Omental fat pad (tissue), 4 donors: ENCODE measurements at places on chromosomes 5 and 9. TPM values are rescaled to one million over a fixed set of nuclear protein-coding genes. Genes with fewer than 3 reads are reported as not detected.

DNA sequence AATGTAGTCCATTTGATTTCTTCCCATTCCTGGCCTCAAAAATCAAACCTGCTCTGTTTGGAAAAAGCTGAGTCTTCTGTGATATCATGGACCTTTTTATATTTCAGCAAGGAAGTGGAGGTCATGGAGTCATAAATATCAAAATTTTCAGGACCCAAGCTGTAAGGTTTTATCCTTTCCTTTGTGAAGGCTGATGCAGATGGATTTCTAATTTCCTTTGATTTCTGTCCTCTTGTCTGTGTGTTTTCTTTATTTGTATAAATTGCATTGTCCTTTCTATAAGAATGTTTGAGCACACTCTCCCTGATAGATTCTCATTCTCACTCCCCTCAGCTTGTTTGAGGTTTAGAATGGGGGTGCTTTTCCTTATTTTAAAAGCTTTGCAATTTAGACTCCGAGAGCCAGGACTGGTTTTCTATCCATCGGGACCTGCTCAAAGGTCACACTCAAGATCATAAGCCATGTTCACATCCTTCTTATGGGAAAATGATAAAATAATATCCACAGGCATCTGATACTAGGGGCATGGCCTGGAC is 127.4 kb upstream of the TMEM161B start:
- DNase-seq, result no peak

DNA sequence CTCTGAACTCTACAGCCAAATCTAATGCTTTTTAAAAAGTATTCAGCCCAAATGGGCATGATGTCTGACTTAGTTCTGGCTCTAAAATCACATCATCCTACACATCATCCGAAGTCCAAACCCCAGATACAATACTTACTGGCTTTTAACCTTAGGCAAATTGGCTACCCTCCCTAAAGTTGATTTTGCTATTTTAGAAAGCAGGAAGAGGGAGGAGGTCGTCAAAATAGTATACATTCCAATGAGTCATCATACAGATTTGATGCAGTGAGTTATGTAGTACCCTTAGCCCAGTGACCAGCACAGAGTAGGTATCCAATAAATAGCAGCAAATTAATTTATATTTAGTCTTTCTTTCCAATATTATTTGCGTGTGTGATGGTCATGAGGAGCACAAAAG is 582.0 kb upstream of the TUSC1 start:
- DNase-seq, result no peak

- no peak for DNase-seq
Observed at GRCh38 chr9:129182625-129183494, 4.8 kb upstream of the IER5L start.

DNA sequence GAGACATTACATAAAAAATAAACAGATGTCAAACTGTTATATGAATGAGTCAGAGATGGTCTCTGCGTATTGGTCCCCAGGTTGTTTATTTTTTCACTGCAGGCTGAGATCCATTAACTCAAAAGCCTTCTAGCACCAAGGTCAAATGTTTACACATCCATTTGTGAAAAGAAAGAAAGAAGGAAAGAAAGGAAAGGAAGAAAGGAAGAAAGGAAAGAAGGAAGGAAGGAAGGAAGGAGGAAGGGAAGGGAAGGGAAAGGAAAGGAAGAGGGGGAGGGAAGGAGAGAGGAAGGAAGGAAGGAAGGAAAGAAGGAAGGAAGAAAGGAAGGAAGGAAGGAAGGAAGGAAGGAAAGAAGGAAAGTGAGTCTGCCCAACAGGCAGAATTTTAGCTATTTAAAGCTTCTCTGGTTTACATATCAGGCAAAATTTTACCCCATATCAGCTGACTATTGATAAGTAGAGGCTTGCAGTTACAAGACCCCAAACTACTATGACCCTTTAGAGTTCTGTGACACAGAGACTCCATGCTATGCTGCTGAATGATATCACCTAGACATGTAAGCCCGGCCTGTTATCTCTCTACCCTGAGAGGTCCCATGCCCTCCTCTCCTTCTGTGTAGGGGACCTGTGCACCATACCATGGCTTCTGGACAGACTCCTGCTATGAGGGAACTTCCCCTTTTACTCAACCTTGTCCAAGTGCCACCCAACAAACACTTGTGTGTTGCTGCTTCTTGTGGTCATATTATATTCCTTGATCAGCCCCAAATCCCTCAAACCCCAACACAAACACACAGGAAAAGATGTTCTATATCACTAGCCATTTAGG is 59.0 kb downstream of the DRD1 start:
- no peak for DNase-seq

- DNase-seq, result no peak
Observed at GRCh38 chr9:117907420-117907819, 203.2 kb downstream of the TLR4 start.

DNA sequence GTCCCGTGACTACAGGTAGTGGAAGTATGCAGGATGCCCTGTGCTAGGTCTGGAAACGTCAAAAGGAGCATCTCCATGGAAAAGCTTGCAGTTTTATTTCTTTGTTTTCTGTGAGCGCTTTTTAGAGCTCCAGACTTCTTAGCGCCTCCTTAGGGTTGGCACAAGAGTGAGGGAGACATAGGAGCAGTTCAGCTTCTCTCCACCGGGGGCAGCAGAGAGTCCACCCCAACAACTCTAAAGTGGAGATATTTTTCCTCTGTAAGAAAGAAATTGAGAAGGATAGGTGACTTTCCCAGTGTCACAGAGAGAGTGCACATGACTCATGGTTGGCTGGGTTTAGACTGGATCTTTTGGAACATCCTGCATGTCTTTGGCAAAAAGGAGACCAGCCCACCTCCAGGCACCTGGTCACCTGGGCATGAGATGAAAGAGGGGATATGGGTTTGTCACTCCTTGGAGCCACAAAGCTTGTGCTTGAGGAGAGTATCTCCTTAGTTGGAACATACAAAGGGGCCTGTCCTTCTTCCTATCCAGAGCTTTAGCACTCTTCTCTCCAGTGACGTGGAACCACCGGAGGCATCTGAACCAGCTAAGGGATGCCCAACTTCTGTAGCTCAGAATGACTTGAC is 637.7 kb downstream of the SEMA5A start:
- no peak for DNase-seq

GRCh38 chr9:109019420-109019819 is 6.1 kb upstream of the CTNNAL1 start:
- DNase-seq, result no peak

GRCh38 chr9:21801683-21802417 is 586 bp upstream of the MTAP start:
- peak; percentile 43 for DNase-seq

DNA sequence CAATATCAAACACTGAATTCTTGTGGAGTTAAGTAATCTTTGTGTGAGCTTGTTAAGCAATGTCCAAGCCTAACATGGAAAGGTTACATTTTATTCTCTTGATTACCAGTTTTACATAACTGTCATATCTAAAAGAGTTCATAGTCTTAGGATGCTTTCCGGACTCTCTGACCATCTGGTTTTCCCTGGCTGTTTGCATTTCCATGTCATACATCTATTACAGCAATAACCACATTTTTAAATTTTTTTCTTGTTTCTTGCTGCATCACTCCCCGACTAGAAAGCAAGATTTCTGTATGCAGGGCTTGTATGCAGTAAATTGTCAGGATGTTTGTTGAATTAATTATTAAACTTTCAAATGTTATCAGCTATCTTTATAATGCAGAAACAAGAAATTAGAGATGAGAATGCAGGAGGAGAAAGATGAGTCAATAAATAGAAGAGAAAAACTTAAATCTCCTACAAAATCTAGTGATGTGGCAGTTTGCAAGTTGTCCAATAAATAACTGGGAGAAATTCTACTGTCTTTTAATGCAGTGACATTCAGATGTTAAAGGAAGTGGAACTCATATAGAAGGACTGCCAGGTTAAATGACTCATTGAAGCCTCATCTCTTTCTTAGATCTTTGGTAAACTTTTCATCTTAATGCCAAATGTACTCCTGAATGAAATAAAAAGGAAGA is 179.6 kb upstream of the SGCD start:
- DNase-seq, result no peak

DNA sequence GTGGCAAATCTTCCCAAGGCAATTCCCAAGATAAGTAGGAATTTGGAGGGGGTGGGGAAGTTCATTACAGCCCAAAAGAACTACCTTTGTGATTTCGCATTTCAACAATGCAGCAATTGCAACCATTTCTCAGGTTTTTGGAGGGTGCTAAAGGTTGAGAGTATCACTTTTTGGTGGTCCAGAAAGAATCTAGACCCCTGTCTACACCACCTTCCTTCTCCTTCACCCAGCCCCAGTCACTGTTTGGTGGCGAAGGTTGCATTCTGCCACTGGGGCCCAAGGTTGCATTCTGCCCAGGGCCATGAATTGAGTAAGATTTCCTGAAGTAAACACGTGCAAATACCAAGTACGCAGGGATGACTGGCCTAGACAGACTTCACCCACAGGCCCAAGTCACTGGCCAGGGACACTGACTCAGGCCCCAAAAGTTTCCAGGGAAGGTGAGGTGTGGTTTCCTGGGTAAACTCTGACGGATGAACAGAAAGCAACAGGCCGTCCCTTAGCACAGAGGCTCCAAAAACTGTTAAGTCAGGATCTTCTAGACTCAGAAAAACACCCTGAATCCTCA is 5.7 kb downstream of the PDE6A start:
- no peak for DNase-seq

- no peak for DNase-seq
Observed at GRCh38 chr5:62465985-62466925, 53.7 kb downstream of the IPO11 start.

DNA sequence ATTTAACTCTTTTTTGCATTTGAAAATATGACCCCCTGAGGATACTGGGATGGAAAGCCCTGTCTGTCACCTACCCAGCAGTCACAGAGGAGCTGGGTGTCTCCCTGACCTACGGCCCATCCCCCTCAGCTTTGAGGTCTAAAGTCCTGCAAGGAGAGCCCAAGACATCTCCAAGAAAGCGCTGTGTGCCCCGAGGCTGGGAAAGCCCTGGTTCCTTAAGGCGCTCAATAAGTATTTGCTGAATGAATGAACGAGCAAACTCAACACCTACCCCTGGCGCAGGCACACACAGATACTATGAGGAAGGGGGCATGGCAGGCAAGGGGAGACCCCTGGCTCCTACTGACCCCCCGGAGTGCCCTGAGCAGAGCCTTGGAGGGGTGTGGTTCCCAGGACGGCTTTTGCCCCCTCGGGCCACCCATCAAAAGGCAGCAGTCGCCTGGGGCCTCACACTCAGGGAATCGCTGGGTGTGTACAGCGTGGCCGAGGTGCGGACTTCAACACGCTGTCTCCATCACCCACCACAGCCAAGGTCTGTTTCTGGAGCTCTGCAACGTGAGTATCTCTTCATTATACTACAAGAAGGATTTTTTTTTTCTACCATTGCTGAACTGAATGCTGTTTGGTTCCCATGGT is 211.6 kb downstream of the ERCC6L2 start:
- no peak for DNase-seq

DNA sequence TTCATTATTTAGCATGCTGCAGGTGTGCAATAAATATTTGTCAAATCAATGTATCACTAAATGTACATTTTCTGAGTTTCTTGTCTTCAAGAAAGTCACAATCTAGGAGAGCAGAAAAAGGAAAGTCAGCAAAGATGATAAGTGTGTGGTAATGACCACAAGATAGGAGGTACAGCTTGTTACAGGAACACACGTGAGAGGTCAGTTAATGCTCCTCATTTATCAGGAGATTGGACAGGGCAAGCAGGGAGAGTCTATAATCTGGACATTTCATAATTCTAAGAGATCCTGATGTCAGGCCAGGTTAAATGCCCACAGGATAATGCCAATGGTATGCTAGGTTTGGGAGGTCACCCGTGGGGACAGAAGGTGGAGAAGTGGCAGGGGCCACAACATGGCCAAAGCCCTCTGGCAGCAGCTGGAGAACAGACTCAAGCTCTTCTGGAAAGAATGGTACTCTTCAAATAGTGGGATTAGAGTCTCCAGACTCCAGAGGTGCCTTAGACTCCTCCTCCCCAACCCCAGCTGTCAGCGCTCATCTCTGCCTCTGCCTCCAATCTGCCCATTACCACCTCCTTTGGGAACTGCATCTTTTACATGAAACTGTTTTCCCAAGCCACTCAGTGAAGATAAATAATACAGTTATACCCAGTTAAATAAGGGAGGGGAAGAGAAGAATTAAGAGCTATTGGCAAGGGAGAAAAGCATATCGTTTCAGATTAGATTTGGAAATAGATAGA is 114.3 kb downstream of the ASTN2 start:
- DNase-seq, result no peak

- DNase-seq, result no peak
Observed at GRCh38 chr9:79975621-79976256, 404.0 kb downstream of the TLE4 start.

GRCh38 chr9:81492710-81493447 is 196.5 kb downstream of the TLE1 start:
- no peak for DNase-seq

DNA sequence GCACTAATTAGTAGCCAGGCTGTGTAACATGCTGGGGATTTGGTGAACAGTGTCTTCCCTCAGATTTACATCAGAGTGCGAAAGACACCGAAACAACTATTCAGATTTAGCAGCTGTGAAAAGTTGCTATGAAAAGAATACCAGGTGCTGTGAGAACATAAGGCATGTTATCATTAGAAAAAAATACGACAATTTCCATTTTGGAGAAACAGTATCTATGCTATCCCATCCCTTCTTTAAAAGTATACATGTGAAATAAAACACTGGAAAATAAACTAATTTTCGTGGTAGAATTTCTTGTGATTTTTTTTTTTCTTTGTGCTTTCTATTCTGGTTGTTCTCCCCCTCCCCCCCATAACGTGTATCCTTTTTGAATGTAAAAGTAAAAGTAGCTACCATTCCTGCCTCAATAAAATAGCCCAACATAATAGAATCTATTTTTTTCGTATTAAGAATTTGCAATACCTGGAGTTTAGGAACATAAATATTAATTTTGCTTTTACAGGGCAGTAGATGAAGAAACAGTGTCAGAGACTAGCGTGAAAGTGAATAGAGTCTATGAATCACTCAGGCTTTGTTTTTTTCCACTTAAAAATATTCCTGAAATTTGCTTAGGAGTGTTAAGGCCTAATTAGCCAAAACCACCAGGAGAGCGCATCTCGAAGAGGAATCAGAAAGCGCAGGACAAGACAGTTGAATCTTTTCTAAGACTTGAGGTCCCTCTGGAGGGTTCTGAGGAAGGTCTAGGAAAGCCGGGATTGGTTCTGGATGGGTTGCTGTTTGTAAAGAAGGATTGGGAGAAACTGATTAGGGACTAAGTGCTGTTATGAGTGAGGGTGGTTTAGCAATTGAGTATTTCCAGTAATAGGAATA is 813 bp upstream of the SLU7 start:
- DNase-seq, result no peak

GRCh38 chr5:119123280-119123679 is 52.4 kb downstream of the DMXL1 start:
- no peak for DNase-seq

DNA sequence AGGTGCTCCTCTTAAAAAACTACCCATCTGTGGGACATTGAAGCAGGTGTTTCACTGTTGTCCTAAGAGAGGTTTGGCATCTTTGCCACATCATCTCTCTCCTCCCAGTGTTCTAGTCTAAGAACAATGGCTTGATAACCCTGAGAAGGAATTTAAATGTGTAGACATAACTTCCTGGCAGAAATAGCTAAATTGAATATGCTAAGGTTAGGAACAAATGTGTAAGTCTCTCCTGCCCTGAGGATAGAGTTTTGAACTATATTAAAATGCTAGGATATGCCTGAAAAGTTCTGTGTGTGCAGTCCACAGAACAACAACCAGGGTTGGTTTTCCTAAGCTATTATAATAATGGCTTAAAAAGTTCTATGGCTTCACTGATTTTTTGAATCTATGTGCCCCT is 106.6 kb downstream of the LRRC70 start:
- no peak for DNase-seq

GRCh38 chr9:112047538-112048066 is 127.5 kb downstream of the SUSD1 start:
- no peak for DNase-seq

The PHYHD1 gene
- 38.5 TPM for total RNA-seq

The CNTLN gene
- total RNA-seq, result 16.3 TPM

The GADD45G gene
- total RNA-seq, result 17.3 TPM

The FAM193B gene
- total RNA-seq, result 43.3 TPM

The RNF14 gene
- total RNA-seq, result 47.3 TPM
